ENCODE measurements at places on chromosomes 16 and 17.

- DNase-seq, result no peak
These were observed 16.9 kb upstream of the GLIS2 start for GRCh38 chr16:4298761-4299522.

- DNase-seq, result peak; percentile 86
These were observed 29.9 kb downstream of the DYNLL2 start for GRCh38 chr17:58112970-58113631.

DNA sequence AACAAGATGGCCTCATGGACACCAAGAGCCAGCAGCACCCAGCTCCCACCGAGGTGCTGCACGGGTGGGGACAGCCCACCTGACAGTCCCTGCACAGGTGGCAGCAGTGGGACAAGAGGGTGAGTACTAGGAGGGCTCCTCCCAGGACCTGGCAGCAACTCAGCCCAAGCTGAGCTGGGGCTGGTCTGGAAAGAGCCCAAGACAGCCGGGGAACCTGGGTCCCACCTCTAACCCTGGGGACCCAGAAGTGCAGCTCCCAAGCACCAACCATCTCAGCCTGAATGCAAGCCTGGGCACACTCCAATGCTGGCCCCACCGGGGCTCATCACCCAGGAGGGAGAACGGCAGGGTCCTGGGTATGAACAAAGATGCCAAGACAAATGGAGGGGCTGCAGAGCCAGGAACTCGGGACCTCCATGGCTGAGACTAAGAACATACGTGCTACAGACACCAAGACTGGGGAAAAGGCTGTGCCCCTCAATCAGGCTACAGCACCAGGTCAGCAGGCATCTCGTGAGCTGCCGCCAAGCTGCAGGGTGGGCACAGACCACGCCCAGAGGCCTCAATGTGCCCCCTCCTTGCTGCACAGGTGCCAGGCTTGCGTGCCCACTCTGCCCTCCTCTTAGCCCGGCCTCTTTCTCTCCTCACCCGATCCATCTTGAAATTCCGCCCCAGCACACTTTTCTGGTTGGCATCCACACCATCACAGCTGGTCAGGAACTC, 37.5 kb upstream of the GSG1L start:
- no peak for DNase-seq

DNA sequence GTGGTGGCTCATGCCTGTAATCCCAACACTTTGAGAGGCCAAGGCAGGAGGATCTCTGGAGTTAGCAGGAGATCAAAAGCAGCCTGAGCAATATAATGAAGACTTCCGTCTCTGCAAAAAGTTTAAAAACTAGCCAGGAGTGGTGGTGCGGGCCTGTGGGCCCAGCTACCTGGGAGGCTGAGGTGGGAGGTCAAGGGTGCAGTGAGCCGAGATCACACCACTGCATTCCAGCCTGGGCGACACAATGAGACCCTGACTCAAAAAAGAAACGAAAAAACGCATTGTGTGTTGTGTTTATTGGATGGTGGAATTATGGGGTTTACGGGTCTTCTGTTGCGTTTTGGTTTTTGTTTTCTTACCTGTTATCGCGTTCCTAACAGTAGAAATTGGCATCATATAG, 863 bp upstream of the DDX19A start:
- no peak for DNase-seq

DNA sequence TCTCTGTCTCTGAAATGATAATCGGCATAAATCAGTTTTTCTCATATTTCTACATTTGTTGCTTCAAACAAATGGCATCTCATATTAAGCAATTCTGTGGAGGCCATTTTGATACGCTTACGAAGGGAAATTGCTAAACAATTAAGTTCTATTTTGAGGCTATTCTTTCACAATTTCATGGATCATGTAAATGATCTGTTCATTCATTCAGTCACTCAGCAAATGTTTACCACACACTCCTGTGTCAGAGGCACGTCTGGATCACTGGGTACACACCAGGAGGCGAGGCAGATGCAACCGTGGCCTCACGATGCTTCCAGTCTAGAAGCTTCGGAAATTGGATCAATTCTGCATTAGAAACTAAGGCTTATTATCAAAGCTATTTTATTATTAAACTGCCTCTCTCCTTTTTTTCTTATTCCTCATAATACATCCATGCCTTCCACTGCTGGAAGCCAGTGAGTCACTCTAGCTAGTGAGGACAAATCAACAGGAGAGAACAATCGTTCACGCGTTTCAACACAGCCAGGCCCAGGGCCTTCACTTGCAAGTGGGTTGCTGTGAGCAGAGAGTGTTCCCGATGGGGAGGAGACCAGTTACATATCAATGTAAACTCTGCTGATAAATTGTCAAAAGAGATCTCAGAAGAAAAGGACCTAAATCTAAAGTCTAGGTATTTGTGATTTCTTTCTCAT, 11.3 kb upstream of the SLC39A11 start:
- no peak for DNase-seq

- DNase-seq, result no peak
These were observed 4.7 kb downstream of the CDIPT start for GRCh38 chr16:29858149-29858849.

GRCh38 chr17:1108765-1109605, 70.8 kb downstream of the ABR start:
- DNase-seq, result peak; percentile 78

GRCh38 chr17:80760511-80760911, 215.9 kb downstream of the RPTOR start:
- DNase-seq, result no peak

DNA sequence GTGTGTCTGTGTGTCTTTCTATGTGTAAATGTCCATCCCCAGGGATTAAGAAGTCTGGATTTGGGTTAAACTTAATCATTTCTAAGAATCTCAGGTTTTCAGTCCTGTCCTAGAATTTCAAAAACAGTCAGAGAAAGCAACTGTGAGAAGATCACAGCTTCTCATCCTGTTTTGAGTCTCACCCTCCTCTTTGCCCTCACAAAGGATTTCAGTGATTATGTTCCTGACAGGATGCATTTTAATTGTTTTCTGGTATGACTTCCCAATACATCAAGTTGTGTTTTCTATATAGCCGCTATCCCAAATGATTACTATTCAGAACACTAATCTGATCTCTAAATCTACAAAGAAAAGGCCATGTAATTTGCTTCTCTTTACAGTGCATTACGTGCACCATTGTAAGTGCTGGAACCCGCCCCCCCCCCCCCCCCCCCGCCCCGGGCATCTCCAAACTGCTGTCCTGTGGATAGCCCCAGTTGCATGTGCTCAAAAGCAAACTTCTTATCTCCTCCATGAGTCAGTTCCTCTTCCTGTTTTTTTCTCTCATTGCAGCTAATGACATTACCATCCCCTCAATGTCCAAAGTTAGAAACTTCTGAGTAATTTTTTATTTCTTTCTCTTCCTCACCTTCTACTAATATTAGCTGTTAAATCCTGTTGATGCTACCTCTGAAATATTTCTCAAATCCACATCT, 73.9 kb downstream of the CDH13 start:
- no peak for DNase-seq

GRCh38 chr17:63071797-63072196, 105.8 kb downstream of the TANC2 start:
- DNase-seq, result no peak

DNA sequence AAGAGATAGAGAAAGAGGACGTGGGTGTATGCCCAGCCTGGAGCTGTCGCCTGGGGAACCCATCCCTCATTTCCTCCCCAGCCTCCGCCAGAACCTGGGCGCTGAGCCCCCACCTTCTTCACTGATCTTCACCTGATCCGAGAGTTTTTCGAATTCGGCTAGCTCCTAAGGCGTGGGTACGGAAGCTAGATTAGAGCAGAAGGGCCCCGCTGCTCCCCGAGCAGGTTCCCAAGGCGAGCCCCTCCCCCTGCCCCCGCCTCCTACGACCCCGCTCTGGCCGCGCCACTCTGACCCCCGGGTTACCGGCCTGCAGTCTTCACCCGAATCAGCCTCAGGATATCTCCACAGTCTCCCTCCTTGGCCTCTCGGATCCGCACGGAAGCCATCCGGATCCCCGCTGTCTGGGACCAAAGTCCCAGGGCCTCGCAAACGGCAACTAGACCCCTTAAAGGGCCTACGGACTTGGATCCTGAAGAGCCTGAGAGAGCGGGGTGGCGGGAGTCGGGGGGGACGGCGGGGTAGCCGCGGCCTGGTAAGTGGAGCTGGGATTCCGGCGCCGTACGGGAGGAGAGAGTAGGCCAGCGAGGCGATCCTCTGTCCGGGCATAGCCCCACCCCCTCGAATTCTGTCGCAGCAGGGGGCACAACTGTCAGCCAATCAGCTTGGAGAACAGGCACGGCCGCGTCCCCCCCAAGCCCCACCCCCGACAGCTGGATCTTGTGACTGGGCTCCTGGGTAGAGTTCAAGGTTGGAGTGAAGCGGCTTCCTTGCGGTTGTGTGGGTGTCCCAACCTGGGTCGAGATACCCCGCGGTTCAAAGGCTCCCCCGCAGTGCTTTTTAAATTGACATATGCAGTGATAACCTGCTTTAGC, at the start of gene SAT2:
Gene SAT2, minus strand, starts transcription at position 572 of the 872 bp plus-strand sequence. Its CDS starts 186 bp downstream, at position 386.
- DNase-seq, result peak; percentile 88

DNA sequence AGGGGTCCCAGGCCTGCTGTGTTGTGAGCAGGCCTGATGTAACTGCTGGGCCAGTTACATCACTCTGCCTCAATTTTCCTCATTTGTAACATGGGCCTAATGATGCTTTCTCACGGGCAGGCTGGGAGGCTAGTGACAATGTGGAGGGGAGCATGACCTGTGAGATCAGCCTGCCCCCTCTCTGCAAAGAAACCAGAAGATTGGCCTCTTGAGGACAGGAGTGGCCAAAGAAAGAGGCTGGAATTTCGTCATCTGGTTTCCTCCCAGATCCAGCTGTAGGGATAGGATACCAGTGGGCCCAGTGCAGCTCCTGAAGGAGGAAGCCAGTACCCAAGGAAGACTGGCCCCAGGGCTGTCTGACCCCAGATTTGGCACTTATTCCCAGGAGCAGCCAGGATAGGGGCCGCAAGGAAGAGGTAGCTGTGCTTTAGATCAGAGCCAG, 615 bp upstream of the SREBF1 start:
- no peak for DNase-seq

- peak; percentile 18 for DNase-seq
These were observed 999 bp downstream of the CMC2 start for GRCh38 chr16:81005610-81006161.

GRCh38 chr17:69466905-69467667, 52.6 kb downstream of the MAP2K6 start:
- DNase-seq, result no peak

GRCh38 chr17:43467981-43468581, 15.7 kb upstream of the DHX8 start:
- DNase-seq, result no peak

GRCh38 chr17:9473711-9474110, 101.9 kb downstream of the STX8 start:
- DNase-seq, result no peak

DNA sequence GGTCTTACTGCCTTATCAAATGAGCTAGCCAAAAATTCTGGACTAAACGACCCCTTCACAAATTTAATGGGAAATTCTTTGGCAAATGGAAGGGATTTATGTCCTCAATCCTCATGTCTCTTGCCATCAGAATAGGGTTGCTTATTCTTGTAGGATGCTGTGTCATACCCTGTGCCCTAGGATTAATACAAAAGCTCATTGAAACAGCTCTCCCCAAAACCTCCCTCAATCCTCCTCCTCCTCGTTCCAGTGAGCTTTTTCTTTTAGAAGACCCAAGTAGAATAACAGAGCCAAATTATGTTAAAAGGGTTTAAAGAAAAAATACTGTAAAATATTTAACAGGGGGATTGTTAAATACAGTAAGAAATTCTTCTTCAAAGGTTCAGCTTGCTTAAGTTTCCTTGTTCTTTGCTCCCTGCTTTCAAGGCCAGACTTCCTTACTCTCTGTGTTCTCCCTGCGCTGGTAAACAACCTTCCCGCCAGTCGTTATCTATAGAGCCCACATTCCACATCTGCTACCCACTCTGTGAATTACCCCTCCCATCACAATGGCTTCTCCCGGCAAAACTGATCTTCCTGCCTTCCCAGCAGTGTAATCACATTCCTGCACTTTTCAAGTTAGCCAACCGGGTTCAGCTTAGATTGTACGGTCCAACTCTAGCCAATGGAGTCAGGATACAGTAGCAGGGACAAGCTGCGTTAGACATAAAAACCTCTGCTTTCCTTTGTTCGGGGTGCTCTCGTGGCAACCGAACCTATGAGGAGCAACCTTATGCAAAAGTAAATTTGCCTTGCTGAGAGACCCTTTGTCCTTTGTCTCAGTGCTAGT, 9.7 kb downstream of the HPR start:
- DNase-seq, result no peak

- no peak for DNase-seq
These were observed 31.3 kb downstream of the MAP1LC3B start for GRCh38 chr16:87423429-87423828.

GRCh38 chr16:84820305-84820684, 510 bp downstream of the CRISPLD2 start:
- DNase-seq, result no peak

GRCh38 chr17:50101346-50102163, 6.4 kb downstream of the PDK2 start:
- DNase-seq, result no peak

DNA sequence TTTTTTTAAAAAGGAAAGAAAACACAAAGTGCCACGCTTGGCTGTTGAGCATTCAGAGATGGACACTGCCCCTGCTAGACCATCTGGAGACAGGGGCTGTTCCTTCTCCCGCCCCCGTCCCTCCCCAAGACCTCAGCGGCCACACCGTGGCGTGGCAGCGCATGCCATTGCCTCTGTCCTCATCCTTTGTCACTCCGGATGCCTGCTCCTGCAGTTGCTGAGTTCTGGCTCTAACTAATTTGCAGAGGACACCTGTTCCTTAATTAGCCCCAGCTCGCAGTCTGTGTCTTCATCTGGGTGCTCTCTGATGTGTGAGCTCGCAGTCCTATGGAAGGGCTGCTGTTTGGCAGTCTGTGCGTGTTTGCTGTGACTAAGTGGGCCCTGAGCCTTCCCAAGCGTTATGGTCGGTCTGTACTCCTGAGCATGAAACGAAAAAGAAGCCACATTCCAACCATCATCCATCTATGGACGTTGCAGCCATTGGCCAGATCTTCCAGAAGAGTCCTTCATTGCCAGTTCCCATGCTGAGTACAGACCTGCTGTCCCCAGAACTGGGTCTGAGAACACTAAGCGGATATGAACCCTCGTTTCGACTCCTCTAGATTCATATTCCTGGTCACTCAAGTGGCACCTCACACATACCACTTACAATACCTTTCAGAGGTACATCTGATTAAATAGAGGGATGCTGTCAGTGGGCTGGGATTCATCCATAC, 40.9 kb upstream of the NAT9 start:
- no peak for DNase-seq

- DNase-seq, result no peak
These were observed 5.8 kb upstream of the SETD6 start for GRCh38 chr16:58509256-58510096.

GRCh38 chr16:27779641-27780164, 229.8 kb downstream of the KATNIP start:
- no peak for DNase-seq
